ENCODE measurements at places on chromosomes 11 and 22.
A peak's percentile ranks its signal among the peaks of the same experiment; 100 is the strongest.

GRCh38 chr11:20963596-20963995 is 294.2 kb downstream of the NELL1 start:
- no peak for DNase-seq

DNA sequence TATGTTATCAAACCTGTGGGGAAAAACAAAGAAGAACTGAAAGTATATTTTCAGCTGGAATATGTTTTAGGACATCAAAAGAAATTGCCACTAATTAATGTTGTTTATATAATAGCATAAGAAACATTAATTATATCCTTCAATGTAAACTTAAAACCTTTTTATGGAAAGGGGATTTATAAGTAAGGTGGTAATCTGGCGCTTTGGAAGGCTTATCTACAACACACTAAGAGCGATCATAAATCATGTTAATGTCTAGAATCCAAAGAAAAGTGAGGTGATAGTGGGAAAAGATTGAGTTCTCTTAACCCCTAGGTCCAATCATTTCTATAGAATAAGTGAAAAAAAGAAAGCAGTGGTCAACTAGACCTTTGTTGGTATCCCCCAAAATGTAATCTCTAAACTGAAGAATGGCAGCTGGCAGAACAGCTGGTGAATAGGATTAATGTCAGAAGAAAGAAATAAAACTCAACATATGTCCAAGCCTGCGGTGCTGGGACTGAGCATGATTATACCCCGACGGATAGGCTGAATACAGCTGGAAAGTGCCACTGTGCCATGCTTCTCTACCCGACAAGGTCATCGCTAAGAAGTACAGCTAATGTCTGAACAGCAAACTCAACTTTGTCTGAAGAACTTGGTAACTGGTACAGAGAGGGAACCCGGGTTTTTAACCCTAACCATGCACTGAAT is 64.0 kb downstream of the SOX6 start:
- DNase-seq: no peak

GRCh38 chr11:42311514-42311913 is 852.1 kb upstream of the LRRC4C start:
- no peak for DNase-seq

DNA sequence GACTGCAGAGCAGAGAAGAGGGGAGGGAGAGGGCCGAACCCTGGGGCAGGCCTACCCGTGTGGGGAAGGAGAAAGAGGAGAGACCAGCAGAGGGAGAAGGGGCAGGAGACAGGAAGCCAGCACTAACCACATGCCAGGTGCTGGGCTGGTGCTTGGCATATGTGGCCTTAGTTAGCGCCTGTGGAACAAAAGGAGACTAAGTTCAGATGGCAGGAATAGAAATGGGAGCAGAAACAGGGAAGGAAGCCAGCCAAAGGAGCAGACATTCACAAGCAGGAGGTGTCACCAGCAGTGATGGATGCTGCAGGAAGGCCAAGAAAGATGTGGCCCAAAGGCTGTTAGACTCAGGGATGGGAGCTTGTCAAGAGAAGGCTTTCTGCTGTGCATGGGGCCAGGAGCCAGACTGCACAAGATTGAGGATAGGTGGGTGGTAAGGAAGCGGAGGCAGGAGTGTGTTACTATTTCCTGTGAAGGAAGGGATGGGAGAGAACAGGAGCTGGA is 26.7 kb downstream of the TREH start:
- DNase-seq: no peak

- peak; percentile 66 for DNase-seq
These were observed 128.1 kb upstream of the TOP3B start for GRCh38 chr22:22110548-22111266.

GRCh38 chr22:48906216-48906835 is 921.3 kb downstream of the BRD1 start:
- no peak for DNase-seq

- no peak for DNase-seq
These were observed 41.8 kb upstream of the CDON start for GRCh38 chr11:126104420-126104819.

DNA sequence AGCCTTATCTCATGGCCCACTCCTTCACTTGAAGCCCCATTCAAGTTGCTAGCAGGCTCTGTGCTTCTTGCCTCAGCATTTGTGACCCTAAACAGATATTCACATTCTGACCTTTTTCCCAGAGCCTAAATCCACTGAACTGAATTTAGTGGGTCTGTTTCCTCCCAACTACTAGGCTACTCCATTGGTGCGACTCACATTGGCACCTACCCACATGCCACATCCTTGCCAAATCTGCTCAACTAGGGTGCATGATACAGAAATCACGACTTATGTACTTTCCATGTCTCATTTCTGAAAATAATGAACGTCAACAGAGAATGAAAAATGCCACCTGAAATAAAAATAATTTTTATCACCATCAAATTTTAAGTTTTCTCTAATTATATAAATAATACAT is 8.4 kb upstream of the MMP12 start:
- no peak for DNase-seq

GRCh38 chr11:11813288-11813962 is 28.3 kb upstream of the USP47 start:
- DNase-seq: no peak

DNA sequence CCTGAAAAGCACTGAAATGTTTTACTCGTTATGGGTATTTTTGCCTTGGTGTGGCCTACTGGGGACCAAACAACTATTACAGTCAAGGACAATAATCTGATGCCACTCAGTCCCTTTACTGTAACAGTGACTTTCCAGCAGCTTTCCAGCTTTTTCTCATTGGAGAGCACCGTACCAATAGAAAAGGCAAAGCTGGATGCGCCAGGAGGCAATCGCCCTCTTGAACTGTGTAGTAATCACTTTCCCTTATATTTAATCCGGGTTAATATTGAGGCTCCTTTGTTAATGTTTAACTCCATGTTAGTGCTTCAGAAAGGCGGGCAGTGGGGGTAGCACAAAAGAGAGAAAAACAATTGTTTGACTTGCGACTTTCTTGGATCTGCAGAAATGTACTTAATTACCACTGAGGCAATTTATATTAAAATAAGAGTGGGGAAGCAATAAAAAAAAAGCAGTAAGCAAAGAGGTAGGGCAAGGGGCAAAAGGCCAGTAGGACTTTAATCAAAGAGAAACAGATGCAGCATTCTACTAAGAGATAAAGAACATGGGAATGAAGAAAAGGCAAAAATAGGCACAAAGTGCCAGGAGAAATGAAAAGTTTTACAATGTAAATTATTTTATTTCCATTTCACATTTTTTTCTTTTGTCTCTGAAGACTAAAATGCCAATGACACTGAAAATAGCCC is 81.6 kb downstream of the LRRC4C start:
- no peak for DNase-seq

DNA sequence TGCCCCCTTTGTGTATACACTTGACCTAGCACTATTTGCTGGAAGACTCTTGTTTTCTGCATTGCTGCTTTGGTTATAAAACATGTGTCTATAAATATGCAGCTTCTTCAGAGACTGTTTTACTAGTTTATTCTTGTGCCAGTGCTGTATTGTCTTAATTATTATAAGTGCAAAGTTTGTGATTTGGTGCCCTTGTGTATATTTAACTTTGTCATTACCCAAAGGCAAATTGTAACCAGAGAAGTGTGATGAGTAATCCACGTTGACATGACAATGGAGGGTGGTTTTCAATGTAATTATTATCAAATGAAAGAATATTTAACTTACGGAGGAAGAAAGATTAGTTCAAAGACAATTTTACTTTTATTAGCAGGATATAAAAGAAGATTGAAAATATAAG is 75.0 kb upstream of the PRODH start:
- DNase-seq: no peak

DNA sequence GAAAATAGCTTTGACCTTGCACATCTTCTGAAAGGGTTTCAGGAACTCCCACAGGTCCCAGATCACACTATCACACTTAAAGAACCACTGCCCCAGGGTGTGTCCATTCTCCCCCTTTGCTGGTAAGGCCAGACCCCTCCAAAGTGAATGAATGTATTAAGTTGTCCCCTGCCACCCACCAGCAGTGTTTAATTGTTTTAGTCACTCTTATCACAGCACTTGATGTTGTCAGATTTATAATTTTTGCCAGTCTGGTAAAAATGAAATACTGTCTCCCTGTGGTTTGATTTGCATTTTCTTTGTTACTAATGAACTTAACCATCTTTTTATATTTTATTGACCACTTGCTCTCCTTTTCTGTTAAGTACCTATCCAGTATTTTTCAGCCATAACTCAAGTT is 89.6 kb upstream of the RAB1B start:
- DNase-seq: no peak

- DNase-seq: no peak
These were observed 4.2 kb upstream of the SCARF2 start for GRCh38 chr22:20441631-20442484.

DNA sequence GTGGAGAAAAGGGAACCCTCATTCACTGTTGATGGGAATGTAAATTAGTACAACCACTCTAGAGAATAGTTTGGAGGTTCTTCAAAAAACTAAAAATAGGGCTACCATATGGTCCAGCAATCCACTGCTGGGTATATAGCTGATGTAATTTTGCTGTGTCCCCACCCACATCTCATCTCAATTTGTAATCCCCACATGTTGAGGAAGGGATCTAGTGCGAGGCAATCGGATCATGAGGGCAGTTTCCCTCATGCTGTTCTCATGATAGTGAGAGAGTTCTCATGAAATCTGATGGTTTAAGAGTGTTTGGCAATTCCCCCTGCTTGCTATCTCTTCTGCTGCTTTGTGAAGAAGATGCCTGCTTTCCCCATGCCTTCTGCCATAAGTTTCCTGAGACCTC is 17.1 kb upstream of the OR52M1 start:
- no peak for DNase-seq

GRCh38 chr11:68374531-68374930 is 62.1 kb downstream of the LRP5 start:
- no peak for DNase-seq

- no peak for DNase-seq
These were observed 15.0 kb downstream of the CRTAM start for GRCh38 chr11:122853261-122853660.

GRCh38 chr11:97729546-97730272 is 1291.0 kb upstream of the CNTN5 start:
- DNase-seq: no peak

GRCh38 chr11:78428773-78429172 is 11.2 kb upstream of the GAB2 start:
- no peak for DNase-seq

DNA sequence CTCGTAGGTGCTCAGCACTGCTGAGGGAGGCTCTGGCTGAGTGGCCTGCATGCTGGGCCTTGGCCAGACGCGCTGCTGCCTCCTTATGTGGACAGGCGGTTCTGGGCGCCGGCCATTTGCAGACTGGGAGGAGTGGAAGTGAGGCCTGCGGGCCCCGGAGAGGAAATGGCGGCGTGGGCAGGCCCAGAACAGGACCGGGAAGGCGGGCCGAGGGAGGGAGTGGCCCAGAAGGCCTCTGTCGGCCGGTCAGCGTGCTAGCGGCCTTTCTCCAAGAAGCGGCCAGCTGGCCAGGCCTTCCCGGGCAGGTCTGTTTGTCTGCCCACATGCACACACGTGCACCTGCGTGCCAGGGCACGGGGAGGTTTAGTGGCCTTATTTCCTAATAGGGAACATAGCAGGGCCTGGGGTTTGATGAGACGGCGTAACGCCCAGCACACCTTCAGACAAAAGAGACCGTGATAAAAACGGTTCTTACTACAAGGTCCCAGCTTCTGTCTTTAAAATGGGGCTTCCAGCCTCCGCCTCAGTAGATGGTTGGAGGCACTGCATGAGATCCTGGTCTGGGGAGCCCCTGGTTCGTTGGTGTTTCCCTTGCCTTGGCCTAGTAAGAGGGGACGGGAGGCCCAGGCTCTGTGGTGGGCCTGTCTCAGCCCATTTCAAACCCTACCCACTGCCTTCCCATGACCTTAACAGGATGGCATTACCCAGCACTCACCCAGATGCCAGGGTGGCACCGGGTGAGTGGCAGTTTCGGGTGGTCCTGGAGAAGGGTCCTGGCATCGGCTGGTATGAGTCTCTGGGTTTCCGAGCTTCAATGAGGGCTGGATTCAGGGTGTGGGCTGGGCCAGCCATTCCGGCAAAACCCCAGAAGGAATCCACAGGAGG is 65.1 kb upstream of the PPARA start:
- DNase-seq: no peak

- DNase-seq: no peak
These were observed 12.5 kb downstream of the ASCC2 start for GRCh38 chr22:29825578-29825977.

GRCh38 chr11:19827399-19828135 is 114.9 kb downstream of the NAV2 start:
- DNase-seq: no peak

DNA sequence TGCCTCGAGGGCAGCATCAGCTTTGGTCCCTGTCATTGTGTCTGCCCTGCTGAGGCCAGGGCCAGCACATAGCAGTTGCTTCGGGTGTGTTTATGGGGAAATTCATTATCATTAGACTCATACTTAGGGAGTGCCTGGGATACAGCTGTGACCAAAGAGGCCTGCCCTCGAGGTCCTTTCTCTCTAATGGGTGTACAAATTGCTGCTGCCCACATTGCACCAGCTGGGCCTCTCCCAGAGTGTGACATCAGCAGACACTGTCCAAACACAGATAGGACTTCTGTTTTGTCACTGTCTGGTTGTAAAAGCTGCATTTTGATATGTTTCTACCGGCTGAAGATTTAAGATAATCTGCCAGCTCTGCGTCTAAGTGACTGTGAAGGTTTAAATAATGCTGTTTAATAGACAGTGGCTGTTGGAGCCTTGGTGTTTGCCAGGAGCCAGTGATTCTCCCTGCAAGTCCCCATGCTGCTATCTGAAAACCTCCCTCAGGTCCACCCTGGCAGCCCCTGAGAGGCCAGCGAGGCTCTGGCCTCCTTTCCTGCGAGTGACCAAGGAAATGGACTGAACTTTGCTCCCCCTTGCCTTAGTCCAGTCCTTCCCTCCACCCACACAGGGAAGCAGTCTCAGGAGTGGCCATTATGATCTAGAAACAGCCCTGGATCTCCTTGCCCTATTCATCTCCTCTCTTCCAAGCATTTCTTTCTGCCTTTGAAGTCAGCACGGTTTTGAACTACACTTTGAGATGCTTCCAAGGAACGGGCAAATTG is 505.2 kb downstream of the TBC1D22A start:
- DNase-seq: no peak

- no peak for DNase-seq
These were observed 54.0 kb upstream of the SEZ6L start for GRCh38 chr22:26115266-26115665.

- DNase-seq: no peak
These were observed 304.8 kb upstream of the ISX start for GRCh38 chr22:34761111-34761510.

- DNase-seq: no peak
These were observed 120.9 kb upstream of the LDLRAD3 start for GRCh38 chr11:35822815-35823495.

GRCh38 chr22:35728639-35729308 is 11.1 kb downstream of the APOL5 start:
- DNase-seq: no peak

DNA sequence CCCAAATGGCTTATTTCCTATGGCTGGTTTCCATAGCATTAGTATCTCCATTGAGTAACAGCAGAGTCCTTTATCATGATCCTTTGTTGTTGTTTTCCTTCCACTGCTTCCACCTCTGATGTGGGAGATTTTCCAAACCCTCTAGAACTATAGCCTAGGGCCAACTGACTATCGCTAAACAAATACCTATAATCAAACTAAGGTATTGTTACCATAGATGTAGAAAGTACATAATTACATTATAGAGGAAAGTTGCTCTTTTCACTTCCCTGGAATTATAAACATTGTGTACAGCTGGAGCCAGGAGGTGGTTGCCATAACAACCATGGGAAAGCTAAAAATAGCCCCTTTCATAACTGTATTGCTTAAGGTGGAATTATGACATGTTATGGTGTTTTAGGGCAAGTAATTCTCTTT is 47.0 kb upstream of the ALKBH3 start:
- DNase-seq: no peak
